ENCODE measurements at places on chromosomes 5 and 9.

- DNase-seq = no peak
Observed at GRCh38 chr9:121924700-121925099, 168.4 kb downstream of the TTLL11 start.

DNA sequence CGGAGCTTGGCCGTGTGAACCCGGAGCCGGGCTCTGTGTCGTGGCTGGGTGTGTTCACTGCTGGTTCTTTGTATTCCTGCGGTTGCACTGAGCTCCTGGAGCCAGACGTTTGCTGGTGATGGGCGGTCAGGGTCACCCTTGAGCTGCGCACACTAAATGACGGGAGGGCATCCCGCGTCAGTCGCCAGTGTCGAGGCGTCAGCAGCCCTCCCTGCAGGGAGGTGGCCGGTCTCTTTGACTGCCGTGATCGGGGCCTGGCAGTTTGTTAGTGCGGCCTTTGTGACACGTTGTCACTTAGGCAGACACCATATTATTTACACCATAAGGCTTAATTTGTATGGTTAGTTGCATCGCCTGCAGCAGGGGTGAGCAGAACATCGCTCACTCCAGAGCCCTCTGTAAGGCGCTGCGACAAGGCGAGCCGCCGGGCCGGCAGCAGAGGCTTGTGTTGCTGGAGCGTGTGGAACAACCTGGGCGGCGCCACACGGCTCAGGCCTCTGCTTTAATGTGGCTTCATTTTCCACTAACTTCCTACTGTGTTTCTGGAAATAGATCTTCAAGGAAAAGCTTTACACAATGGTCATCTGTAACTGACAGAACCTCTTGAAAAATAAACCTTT, 8.3 kb downstream of the NDUFS6 start:
- DNase-seq = no peak

DNA sequence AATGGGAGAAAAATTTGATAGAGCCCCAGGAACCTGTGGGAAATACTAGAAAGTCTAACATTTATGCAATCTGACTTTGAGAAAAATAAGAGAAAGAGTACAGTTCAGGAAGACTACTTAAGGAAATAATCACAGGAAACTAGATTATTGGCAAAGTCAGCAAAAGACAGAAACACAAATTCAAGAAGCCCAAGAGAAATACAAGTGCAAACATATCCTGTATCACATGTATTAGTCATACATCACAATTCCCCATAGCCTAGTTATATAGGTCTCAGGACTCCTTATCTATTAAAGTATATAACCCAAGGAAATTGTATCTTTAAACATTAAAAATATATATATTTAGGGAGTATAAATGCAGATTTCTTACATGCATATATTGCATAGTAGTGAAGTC, 100.8 kb downstream of the HOMER1 start:
- peak; percentile 14 for DNase-seq

GRCh38 chr5:96885518-96886338, 9.4 kb downstream of the ERAP2 start:
- no peak for DNase-seq

- DNase-seq = no peak
Observed at GRCh38 chr9:136578915-136579649, 33.2 kb upstream of the NOTCH1 start.

- DNase-seq = peak; percentile 72
Observed at GRCh38 chr5:45696206-45696836, at the start of gene HCN1. TSS of gene HCN1 (minus strand) at chr5:45696380.

- DNase-seq = peak; percentile 93
Observed at GRCh38 chr5:176611435-176611834, 1.5 kb upstream of the GPRIN1 start.

DNA sequence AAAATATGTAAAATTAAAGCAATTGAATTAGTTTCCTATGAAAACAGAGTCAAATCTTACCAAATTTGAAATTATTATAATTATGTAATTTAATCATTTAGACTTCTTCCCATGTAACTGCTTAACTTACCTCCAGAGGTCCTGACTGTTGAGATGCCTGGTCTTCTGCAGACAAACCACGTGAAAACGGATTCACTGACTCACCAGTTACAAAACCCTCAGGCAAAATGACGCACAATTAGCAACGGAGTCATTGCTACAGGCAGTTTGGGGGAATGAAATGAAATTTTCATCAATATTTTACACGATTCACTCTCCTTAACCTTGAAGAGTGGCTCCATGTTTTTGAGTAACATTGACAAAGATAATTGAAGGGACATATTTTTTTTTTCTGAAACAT, 460.8 kb downstream of the MTRR start:
- no peak for DNase-seq

- DNase-seq = no peak
Observed at GRCh38 chr5:62376064-62376463, 27.6 kb downstream of the DIMT1 start.

DNA sequence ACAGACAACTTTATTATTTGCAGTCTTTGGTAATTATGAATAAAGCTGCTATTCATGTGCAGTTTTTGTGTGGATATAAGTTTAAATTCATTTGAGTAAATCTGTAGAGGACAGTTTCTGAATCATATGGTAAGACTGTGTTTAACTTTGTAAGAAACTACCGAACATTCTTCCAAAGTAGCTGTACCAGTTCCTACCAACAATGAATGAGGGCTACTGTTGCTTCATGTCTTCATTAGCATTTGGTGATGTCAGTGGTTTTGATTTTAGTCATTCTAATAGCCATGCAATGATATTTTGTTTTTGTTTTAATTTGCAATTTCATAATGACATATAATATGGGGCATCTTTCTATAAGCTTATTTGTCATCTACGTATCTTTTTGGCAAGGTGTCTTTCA, 501.3 kb upstream of the RORB start:
- no peak for DNase-seq

- DNase-seq = peak; percentile 67
Observed at GRCh38 chr5:167582886-167583285, 708.6 kb upstream of the WWC1 start.

- DNase-seq = no peak
Observed at GRCh38 chr9:38000332-38000731, 68.7 kb downstream of the SHB start.

GRCh38 chr9:88775037-88775471, 216.2 kb upstream of the S1PR3 start:
- DNase-seq = peak; percentile 98

- no peak for DNase-seq
Observed at GRCh38 chr9:95971815-95972214, 96.3 kb downstream of the ERCC6L2 start.

GRCh38 chr5:150447188-150447587, 2.4 kb downstream of the RPS14 start:
- no peak for DNase-seq

GRCh38 chr5:178081571-178082243, 31.6 kb upstream of the N4BP3 start:
- DNase-seq = no peak

DNA sequence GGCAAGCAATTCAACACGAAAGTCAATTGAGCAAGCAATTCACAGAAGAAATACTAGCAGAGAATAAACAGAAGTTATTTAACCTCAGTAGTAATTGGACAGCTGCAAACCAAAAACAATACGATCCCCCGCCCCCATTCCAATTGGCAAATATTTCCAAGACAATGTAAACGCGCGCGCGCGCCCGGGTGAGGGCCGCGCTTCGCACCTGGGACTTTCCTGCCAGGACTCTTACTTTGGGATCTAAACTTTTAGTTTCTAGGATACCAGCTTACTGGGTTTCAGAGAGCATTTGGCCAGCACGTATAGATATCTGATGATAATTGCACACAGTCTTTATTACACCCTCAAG, 8.6 kb downstream of the RUFY1 start:
- DNase-seq = peak; percentile 48

DNA sequence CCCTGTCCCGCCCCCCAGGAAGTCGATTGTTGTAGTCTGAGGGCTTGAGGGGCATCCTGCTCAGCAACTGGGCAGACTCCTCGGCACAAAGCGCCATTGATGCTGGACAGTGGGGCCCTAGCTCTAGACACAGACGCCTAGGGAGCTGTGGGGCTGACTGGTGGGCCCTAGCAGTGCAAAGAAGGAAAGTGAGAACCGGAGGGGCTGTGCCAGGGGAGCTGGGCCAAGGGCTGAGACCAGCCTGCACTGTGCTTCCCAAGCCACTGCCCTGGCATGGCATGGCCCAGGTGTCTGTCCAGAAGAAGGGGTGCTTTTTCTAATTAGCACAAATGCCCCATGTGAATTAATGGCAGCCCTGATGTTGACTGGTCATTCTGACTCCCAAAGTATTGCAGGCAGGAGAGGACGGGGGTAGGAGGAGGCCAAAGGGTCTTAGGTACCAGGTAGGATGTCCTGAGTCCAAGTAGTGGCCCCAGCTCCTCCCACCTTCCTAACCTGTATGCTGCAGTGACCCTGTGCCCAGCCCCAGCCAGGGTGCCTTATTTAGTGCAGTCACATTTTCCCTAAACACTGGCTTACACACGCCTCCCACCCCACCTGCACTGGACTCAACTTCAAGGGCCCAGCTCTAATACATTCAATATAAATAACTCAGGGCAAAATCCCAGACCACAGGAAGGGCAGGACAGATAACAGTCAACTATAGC, 15.9 kb downstream of the TCF7 start:
- DNase-seq = no peak

DNA sequence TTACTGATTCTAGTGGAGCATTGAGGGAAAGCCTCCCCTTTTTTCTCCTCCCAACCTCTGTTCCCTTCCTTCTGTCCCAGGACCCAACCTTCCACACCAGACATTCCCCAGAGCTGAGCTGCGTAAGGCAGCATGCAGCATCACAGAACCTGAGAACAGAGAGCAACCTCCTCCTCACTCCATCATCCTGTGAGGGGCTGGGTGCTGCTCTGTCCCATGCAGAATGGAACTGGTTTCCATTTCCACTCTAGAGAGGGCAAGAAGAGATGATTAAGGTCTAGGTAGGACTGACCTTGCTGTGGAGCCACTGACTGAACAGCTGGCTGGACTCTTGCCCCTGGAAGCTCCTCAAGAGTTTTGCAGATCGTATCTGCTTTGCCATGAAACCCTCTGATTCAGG, 30.1 kb upstream of the IL7R start:
- DNase-seq = no peak

DNA sequence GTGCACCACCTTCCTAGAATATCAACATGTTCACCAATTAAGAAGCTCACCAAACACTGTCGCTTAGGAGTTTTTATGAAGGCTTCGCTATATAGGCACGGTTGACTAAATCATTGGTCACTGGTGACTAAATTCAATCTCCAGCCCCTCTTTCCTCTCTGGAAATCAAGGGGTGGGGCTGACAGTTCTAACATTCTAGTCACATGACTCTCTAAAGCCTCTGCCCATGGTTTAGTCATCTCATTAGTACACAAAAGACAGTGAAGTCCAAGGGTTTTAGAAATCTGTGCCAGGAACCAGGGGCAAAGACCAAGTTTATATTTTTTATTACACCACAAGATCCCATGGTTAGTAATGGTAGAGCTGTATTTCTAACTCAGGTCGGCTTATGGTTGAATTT, 243.2 kb downstream of the ELAVL2 start:
- no peak for DNase-seq

- no peak for DNase-seq
Observed at GRCh38 chr9:82957529-82958379, 105.2 kb downstream of the RASEF start.
